ENCODE measurements at places on chromosomes 7 and 10.

- no peak for DNase-seq
These were observed 717 bp downstream of the SP4 start for GRCh38 chr7:21428659-21428941.

- DNase-seq = peak; percentile 53
These were observed 3.1 kb upstream of the ELFN1 start for GRCh38 chr7:1666823-1667565.

DNA sequence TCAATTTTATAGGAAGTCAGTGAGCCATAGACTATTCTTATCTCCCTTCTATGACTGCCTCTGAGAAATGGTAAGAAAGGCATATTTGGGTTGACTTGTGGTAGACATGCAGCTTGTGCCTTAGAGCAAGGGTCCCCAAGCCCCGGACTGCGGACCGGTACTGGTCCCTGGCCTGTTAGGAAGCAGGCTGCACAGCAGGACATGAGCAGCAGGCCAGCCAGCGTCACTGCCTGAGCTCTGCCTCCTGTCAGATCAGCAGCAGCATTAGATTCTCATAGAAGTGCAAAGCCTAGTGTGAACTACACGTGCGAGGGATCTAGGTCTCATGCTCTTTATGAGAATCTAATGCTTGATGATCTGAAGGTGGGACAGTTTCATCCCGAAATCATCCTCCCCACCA, 180.6 kb downstream of the SND1 start:
- no peak for DNase-seq

GRCh38 chr10:127740596-127740995, 3.6 kb downstream of the FOXI2 start:
- no peak for DNase-seq

- DNase-seq = no peak
These were observed 135.3 kb upstream of the CCDC6 start for GRCh38 chr10:60041489-60042133.

GRCh38 chr7:805261-805660, 27.0 kb upstream of the SUN1 start:
- DNase-seq = no peak

DNA sequence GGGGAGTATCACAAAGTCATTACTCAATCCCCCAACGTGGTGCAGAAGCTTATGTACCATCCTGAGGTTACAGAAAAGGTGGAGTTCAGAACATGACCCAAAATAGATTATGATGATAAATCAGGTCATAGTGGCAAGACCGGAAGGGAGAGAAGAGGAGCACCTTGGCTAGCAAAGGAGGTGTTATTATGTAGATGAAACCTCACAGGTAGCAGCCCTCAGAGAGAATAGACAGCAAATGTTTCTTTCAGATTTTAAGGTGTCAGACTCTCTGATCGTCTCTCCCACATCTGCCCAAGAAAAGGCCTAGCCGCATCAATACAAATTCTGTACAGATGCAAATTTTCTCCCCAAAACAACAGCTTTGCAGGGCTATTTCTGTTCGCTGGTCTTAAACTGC, 88.3 kb upstream of the SEMA3D start:
- no peak for DNase-seq
